Stimulated activated CD8-positive, alpha-beta memory T cell treated with anti-CD3 and anti-CD28 coated beads, Interleukin-15, amount 100 ng/mL, for 48 hours (primary cell): ENCODE measurements at places on chromosomes 11 and 22.

DNA sequence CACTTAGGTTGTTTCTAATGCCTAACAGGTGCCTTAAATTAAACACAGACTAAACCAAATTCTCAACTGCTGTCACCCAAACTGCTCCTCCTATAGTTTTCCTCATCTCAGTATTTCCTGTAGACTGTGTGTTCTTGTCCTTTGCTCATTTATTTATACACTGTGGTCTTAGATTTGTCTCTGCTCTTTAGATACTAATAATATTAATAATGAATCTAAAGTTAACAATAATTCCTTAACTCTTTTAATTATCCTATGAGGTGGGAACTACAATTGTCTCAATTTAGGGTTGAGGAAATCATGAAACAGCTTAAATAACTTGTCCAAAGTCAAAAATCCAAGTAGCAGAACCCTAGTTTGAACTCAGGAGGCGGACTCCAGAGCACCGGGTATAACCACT, 43.9 kb upstream of the YPEL1 start:
- DNase-seq, result no peak

GRCh38 chr11:125398994-125399640, 96.9 kb downstream of the FEZ1 start:
- no peak for DNase-seq

DNA sequence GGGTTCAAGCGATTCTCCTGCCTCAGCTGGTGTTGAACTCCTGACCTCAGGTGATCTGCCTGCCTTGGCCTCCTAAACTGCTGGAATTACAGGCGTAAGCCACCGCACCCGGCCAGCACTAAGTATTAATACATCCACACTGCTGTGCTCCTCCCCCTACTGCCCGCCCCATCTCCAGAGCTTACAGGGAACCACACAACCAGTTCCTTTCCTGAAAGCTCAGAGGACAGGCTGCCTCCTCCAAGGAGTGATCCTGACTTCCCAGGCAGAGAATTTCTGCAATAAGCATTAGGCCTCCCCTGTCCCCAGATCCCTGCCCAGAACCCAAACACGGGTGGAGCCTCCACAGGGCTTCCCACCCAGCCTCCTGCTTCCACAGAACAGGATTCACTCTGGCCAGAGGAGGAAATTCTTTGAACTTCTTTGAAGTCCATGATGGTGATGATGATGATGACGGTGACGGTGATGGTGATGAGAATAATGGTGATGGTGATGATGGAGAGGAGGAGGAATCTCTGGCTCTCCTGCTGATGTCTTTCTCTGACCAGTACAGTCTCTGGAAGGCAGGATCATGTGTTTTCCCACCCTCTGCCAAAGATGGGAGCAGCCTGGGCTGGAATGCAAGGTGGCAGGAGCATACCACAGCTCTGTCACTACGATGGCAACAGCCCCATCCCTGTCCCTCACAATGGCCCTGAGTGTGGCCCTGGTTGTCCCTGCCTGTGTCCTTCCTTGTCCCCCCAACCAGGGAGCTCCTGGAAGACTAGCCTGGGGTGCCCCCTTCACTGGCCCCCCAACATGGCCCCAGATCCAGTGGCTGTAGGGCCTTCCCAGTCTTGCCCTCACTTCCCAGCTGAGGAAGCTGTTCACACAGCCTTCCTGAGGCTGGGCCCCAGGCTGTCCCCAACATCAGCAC, 33.5 kb upstream of the CSNK1E start:
- no peak for DNase-seq

DNA sequence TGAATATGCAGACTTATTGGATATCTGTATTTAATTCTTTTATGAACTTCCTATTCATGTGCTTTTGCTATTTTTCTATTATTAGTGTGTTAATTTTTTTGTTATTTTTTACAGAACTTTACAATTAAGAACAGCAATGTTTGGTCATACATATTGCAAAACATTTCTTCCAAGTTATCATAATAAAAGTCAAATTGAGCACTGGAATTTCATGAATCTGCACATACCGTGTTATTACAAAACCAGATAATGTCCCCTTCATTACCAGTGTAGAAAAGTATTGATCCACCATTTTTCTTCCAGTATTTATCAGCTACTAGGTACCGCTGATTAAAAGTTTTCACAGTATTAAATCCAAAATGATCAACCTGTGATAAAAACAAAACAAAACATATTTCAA, 40.5 kb downstream of the PRCP start:
- no peak for DNase-seq

- DNase-seq, result no peak
These were observed 29.8 kb downstream of the GVQW3 start for GRCh38 chr11:76410851-76411357.
